Brain microvascular endothelial cell (primary cell): ENCODE measurements at places on chromosomes 13 and 19.

- no peak for DNase-seq
These were observed 16.2 kb upstream of the CCNE1 start for GRCh38 chr19:29795461-29796172.

DNA sequence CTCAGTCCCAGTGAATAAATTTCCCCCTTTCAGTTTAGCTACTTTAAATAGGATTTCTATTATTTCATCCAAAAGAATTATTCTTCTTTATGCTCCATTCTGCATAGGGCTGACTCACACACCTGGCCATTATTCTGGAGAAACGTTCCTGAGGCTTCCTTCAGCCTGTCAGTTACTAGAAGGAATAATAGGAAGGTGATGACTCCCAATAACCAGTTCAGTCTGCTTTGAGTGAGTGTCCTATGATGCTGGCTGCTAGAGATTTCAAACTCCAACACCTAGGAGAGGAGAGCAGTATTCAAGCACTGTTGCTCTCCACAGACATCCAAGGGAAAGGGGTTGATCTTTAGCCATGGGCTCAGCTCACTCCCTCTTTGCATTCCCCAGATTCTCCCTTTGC lies 117.8 kb downstream of the KCTD12 start:
- DNase-seq = no peak

- DNase-seq = no peak
These were observed 27.6 kb downstream of the ARL11 start for GRCh38 chr13:49655906-49656305.

GRCh38 chr19:43623889-43624670 lies 4.7 kb upstream of the ZNF428 start:
- no peak for DNase-seq

GRCh38 chr13:101624981-101625380 lies 172.5 kb downstream of the ITGBL1 start:
- DNase-seq = no peak
